ENCODE measurements at places on chromosomes 12 and 14.

- no peak for DNase-seq
Observed at GRCh38 chr14:71005076-71005475, 97.8 kb downstream of the PCNX1 start.

DNA sequence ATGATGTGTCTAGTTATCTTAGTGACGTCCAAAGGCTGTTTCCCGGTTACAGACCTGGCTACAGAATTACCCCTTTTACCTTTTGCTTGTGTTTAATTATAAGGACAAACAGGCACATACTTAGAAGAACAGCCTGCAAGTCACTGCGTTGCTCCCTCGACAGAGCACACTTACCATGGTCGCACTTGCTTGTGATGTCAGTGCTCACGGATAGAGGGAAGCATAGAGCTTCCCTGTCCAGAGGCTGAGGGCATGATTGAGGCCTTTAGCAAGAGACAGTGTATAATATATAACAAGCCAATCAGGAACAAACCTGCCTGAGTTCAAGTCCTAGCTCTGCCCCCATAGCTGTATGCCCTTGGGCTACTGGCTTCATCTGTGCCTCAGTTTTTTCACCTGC is 73.2 kb upstream of the SCN8A start:
- no peak for DNase-seq

DNA sequence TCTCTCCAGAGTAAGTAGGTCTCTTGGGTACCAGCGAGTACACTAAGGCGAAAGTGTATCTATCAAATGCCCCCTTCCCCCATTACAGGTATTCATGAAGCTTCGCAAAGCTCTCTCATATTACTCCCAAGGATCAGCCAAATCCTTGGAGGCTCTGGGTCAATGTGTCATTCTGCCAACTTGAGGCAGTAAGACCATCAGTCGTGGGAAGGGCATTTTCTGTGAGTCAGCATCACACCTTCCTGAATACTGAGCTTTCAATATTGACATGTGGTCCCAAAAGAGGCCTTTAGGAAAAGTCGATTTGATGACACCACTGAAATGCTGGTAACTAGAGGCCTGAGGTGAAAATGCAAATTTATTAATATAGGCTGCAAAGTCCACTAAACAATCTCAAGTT is 323.9 kb downstream of the LRIG3 start:
- no peak for DNase-seq

DNA sequence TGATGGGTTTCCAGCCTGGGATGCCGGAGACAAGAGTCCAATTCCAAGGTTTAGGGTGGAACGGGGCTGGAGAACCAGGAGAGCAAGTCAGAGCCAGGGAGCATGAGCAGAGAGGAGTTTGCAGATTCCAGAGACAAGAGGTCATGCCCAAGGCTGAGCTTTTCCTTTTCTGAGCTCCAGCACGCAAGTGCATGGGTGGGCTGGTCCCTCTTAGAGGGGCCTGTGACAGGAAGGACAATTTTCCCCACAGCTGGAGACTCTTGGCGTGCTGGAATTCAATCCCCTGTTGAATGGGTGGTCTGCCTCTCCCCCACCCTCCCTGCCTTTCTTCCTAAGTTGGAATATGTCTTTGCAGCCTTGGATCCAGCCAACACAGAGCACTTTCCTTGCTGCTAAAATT is 431.9 kb downstream of the BCL11B start:
- DNase-seq = no peak

Data from activated CD4-positive, alpha-beta T cell treated with anti-CD3 and anti-CD28 coated beads, Interleukin-2, Interleukin-4, amounts not matched to agents 100 ng/mL and 50 ng/mL, durations not matched to agents 16 hours and 8 hours (primary cell).